ENCODE measurements at places on chromosomes 13 and 19.
A peak's percentile ranks its signal among the peaks of the same experiment; 100 is the strongest.

DNA sequence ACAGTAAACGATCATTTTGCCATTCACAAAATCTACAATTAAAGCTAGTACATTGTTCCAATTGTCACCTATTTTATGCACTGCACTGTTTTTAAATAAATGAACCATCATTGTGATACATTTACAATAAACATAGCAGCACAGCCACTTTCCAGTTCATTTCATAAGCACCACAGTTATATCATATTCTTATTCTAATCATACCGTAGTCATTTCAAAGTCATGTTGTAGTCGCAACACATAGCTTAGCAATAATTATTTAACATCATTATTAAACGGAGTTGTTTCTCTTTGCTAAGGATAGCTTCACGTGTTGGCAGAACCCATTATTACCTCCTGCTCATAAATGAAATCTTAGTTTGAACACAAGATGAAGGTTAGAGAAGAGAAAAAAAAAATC is 2.2 kb upstream of the PCDH9 start:
- DNase-seq: no peak

DNA sequence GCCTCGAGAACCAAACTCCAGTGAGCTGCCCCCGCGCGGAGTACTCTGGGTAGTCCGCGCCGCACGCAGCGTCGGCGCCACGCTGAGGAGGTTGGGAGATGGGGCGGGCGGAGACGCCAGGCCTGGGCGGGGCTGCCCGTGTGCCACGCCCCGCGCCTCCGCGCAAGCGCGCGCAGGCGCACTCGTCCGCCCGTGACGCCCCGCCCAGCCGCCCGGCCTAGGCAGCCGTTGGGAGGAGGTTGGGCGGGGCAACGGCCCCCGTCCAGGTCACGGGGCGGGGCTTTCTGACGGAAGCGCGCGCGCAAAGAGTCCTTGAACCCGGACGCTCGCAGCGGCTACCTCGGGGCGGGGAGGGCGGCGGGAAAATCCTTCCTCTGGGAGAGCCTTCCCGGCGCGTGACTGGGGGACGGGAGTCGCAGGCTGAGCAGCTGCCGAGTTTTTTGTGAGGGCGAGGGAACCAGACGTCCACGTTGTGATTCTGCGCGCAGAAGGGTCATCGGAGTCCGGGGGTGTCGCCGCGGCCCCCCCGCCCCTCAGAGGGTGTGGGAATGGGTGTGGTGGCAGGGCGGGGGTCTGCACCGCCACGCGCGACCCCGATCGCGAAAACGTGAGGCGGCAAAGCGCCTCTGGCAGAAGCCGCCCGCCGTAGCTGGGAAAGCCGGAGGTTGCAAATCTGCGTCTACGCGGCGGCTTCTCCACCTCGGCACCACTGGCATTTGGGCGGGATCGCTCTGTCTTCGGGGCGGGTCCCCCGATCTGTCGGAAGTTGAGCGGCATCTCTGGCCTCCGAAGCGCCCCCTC is at the start of gene MED26:
MED26 (minus strand) TSS at position 22 of the 801 bp plus-strand sequence. CDS start 261 bp downstream, outside the sequence.
- DNase-seq: peak; percentile 87

DNA sequence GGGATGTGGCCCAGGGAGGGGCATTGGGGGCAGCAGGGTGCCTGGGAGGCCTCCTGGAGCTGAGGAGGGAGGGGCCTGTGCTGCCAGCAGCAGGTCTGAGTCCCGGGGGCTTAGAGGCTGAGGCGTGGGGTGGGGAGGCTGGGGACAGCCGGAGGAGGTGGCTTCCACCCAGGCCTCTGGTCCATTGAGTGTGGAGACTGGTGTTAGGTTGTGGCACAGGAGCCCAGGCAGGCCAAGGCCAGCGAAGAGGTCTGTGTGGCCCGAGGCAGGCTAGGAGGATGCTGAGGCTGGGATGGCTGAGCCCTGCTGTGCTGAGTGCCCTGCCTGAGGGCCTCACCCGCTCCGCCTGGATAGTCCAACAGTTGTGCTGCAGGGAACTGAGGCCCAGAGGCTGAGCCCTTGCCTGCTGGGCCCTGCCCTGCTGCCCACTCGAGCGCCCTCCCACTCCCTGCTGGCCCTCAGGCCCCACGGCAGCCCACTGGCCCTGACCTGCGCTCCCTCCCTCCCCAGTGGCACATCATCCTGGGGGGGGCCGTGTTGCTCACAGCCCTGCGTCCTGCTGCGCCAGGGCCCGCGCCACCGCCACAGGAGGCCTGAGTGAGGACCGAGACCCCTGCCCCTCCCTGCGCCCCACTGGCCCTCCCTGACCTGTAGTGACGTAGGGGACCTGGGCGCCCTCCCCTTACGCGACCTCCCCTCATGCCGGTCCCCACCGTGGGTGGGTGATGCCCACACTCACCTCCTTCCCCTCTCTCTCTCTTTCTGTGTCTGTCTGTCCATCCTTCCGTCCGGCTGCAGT is 4.9 kb upstream of the GARIN5A start:
- no peak for DNase-seq

DNA sequence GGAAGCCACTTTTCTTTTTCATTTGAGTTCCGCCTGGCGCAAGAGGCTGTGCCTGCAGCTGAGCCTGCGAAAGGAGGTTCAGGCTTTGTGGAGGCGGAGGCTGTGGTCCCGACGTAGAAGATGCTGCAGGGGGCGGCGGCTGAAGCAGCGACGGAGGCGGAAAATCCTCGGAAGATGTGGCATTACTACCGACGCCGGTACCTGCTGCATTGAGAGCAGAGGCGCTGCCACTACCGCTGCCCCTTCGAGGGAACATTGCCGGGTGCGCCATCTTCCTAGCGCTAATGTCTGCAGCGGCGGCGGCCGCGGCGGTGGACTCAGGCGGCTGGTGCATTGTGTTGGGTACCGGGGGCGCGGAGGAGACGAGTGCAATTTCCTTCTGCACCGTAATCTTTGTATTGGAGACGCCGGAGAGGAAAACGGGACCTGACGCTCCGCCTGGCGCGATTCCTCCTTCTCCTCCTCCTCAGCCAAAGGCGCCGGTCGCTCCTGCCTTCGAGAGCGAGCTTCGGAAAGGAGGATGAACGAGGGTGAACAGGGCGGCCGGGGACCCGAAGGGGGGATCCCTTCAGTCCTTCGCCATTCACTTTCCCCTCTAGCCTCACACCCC is at the start of gene TSC22D1:
TSC22D1 (minus strand) TSS at position 590 of the 610 bp plus-strand sequence; CDS start at position 334, 256 bp downstream.
- DNase-seq: peak; percentile 4

Data from NCI-H226 (cell line).